NCI-H1105 treated with DMSO at 0.1 percent for 48 hours (cell line): ENCODE measurements at places on chromosomes 16 and 17.

DNA sequence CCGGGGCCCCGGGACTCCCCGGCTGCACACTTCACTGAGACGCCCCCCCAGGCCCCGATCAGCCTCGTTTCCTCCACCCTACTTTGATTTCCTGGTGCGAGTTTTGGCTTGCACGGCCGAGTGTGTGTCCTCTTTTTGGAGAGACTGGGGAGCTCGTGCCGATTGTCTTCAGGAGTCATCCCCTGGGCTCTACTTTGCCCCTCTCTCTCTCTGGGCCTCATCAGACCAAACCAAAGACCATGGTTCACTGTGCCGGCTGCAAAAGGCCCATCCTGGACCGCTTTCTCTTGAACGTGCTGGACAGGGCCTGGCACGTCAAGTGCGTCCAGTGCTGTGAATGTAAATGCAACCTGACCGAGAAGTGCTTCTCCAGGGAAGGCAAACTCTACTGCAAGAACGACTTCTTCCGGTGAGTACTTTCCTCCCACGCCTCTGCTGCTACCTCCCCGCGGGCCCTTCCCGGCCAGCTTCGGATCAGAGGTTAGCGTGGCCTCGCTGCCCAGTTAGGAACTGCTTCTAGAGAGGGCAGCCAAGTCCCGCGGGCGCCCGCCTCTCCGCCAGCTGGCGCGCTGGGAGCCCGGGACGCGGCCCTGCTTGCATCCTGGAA lies 787 bp downstream of the LHX1 start:
- DNase-seq: peak; percentile 30

GRCh38 chr16:23597003-23597756 lies 1.1 kb upstream of the NDUFAB1 start:
- DNase-seq: peak; percentile 60

- no peak for DNase-seq
These were observed 1.3 kb upstream of the SENP3 start for GRCh38 chr17:7560172-7561027.

DNA sequence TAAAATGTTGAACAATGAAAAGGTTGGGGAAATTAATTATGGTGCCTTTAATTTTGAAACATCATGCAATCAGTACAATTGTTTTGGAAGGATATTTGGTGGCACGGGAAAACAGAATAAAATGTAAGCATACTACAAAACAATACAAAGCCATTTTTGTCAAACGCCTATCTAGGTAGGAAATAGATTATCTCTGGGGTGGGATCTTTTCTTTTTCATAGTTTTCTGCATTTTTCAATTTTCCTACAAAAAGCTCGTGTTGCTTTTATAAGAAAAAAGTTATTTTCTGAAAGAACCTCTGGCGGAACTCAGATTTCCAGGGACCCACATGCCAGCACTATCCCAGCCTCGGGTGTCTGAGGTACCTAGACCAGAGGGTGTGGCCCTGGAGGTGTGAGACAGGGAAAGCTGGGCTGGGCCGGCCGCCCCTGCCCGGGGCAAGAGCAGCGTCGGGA lies 961 bp upstream of the MAP3K3 start:
- DNase-seq: no peak

DNA sequence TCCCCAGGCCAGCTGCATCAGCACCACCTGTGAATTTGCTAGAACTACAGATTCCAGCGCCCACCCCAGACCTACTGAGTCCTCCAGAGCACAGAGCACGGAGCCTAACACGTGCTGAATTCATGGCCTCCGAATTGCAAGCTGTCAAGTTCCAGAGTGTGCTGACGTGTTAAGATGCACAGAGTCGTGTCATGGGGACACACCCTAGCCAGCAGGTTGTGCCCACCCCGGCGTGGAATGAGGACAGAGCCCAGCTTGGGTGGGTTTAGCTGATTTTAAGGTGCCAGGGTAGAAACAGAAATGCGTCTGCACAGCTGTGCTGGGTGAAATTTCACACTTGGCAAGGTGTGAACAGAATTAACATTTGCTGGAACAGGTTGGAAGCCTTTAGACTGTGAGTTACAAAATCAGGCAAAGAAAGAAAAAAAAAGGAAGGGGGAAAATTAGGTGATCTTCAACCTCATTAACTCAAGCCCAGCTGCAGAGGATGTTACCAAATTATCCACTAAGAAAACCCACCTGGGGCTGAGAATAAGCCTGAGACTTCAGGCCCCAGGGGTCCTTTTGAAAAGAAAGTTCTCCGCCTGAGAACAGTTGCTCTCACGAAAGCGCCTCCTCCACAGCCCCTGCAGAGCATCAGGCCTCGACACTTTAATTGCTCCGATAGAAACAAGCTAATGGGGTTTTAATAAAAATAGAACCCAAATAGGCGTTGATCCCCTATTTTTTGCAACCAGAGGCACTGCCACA lies 27.1 kb downstream of the GINS3 start:
- no peak for DNase-seq

DNA sequence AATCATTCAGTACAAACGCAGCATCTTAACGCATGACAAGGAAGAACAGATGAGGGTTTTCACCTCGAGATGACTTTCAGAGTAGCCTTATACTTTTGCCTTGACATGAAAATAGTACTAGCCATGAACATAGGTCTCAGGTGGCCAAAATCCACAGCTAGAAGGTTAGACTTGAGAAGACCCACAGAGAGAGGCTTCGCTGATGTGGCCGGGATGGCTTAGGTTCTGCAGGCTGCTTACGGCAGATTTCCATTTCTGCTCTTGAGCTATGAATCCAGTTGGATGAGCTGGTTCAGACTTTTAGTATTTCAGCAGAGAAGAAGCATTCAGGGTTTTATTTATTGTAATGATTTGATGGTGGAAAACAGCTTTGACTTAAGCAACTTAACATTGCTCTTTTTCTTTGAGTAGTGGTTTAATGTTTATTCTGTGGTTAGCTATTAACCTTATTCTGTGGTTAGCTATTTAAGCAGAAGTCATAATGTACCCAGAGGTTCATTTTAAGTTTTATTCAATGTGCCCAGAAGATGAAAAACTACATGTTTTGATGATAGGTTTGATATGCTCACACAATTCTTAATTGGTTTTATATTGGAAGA lies 7.6 kb downstream of the KRT24 start:
- DNase-seq: no peak

DNA sequence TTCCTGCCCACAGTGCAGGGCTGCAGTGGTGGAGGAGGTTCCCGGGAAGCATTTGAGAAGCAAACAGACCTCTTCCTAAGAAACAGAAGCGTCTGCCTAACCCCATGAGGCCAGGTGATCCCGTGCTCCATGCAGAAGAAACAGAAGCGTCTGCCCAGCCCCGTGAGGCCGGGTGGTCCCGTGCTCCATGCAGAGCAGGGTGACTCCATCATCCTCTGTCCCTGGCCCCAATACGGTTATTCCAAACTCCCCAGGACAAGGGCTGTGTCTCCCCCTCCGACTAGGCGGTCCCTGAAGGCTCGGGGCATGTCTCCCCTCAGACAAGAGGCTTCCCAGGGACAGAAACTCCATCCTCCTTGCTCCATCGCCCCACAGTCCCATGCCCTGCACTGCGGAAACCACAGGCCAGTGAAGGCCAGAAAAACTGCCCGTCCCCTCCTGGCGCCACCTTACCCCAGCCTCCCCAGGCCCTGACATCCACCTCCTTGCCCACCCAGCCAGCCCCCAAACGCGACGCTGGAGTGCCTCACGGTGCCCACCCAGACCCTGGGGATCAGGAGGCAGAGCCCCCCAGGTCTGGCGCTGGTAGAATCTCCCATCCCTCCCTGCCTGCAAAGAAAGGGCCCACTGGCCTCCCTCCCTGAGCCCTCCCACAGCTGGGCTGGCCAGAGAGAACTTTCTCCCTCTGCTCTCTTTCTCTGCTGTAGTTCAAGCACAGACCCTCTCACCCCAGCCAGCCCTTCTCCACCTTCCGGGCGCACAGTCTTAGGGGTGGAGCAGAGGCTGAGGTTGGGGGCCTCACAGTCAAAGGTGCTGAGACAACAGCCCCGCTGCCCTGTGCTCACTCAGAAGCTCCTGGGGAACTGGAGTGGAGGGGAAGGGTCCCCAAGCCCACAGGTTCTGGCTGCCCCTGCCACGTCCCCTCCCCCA lies 30.6 kb upstream of the KRT17 start:
- DNase-seq: no peak

DNA sequence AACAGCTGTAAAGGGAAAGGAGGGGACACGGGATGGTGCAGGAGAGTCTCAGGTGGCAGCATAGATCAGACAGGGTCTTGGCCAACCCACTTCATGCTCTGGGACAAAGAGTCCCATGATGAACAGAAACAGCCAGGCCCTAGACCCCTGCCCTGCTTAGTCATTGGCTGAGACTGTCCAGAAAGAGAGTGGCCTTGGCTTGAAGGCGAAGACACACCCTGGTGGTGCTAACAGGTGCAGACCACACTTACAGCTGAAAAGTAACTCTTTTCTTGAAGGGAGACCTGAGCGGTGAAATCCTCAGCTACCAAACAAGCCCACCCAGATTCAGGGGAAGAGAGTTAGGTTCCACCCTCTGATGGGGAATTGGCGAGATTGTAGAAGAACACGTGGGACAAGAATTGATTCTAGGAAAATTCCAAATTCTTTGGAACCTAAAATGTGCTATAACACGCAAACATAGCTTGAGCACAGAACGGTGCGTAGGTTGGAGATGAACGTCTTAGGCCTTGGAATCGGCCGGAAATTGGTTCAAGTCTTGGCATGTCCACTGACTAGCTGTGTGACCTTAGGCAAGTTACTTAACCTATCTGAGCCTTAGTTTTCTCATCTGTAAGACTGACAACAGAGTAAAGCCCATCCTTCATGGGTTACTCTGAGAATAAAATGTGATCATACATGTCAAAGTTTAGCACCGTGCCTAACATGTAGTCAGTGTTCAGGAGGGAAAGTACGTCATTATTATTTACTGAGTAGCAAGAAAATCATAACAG lies 12.5 kb upstream of the MLYCD start:
- DNase-seq: no peak

DNA sequence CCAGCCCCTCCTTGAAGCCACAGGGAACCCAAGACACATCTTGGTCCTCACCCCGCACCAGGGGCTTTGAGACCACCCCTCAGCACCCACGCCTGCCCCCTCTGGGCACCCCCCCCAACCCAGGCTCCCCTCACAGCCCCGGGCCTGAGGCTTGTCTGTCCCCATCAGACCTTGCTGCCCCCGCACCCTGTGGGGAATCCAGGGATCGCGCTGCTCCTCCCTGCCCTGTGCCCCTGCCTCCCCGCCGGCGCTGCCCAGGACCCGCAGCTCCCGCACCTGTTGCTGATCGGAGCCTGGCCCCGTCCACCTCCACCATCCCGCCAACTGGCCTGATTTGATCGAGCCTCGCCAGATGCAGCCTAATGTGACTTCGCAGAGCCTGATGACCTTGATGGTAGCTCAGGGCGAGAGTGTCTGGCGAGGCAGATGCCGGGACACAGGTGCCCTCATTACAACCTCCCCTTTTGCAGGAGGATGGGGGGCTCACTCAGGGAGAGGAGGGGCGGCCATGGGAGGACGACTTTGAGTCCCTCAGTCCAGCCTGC lies 29.0 kb downstream of the SLC25A10 start:
- DNase-seq: no peak

DNA sequence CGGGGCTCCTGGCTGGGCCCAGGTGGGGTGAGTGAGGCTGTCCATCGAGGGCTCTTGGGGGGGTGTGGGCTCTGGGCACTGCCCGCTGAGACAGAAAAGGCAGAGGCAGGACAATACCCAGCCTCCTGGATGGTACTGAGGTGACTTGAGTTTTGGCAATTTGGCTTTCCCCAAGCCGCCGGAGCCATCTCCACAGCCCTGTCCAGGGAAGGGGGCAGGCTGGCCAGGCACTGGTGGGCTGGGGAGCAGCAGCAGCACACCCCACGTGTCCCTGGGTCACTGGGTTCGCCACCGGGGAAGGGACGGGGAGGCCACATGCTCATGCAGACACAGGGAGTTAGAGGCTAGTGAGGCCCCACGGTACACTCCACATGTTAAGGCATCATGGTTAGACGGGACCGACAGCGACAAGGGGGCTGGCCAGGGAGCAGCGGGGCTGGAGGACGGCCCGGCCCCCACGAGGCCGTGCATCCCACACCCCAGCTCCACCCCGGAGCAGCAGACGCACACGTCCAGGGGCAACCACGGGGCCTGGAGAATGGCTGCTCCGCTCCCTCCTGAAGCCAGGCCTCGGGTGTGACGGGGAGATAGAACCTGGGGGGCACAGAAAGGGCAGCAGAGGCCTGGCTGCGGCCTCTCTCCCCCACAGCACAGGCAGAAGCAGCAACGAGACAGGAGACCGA lies 3.0 kb downstream of the ARHGDIA start:
- no peak for DNase-seq

DNA sequence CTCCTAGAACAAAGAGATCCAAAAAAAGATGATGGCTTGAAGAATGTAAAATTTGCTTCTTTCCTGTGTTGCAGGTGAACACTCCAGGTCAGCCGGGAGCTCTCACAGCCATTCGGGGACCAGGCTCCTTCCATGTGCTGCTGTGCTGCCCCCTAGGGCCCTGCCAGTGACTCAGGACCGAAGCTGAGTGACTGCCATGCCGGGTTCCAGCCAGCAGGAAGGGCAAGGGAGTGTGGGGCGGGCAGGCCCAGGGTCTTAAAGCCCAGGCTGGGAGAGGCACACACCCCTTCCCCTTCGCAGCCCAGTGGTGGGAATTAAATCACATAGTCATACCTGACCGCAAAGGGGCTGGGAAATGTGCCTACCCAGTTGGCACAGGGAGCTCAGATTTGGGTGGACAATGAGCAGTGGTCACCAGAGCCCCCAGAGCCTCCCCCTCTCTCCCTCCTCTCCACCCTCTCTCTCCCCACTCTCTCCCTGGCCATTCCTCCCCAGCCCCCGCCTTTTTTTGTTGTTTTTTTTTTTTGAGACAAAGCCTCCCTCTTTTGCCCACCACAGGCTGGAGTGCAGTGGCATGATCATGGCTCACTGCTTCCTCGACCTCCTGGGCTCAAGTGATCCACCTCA lies 11.5 kb downstream of the EPOP start:
- peak; percentile 67 for DNase-seq

GRCh38 chr17:51046514-51047384 lies 73.9 kb downstream of the SPAG9 start:
- DNase-seq: peak; percentile 76

- no peak for DNase-seq
These were observed 4.4 kb upstream of the CALB2 start for GRCh38 chr16:71354156-71354555.

- no peak for DNase-seq
These were observed 50.8 kb upstream of the MYH10 start for GRCh38 chr17:8681170-8681949.

DNA sequence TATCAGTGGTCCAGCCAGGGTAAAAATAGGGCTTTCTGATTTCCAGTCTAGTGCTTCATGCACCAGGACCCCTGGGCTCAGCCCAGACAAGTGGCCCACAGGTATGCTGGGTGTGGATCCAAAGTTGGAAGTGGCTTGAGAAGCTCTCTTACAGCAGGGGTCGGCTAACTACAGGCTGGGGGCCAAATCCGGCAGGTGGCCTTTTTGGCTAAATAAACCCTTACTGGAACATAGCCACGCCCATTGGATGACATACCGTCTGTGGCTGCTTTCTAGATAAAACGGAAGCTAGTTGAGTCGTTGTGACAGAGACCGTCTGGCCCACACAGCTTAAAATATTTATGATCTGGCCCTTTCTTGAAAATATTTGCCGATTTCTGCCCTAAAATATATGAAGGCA lies 119.0 kb upstream of the CDC42EP4 start:
- peak; percentile 48 for DNase-seq

GRCh38 chr17:75473246-75473645 lies 16.8 kb downstream of the TMEM94 start:
- no peak for DNase-seq
